ENCODE measurements at places on chromosomes 3 and 15. TPM values are rescaled to one million over a fixed set of nuclear protein-coding genes. Genes with fewer than 3 reads are reported as not detected.

PLXNA1 gene
- total RNA-seq, result 25.9 TPM

P2RY13 gene
- total RNA-seq, result 0.98 TPM

FAM174B gene
- total RNA-seq, result 20.6 TPM

SLC6A1 gene
- 0.29 TPM for total RNA-seq

KIF7 gene
- total RNA-seq, result 10.5 TPM

ZBED2 gene
- total RNA-seq, result not detected

PFN2 gene
- 49.8 TPM for total RNA-seq

TP63 gene
- 47.7 TPM for total RNA-seq

RHCG gene
- total RNA-seq, result 0.66 TPM

HGD gene
- not detected for total RNA-seq

GRCh38 chr3:155159301-155159700, 79.2 kb downstream of the MME start:
- H3K4me3 ChIP-seq, result no peak overlapping the region
- H3K27me3 ChIP-seq, result no peaks in the 10 kb centered on the region
- H3K4me1 ChIP-seq, result no peaks in the 10 kb centered on the region
- no peak overlapping the region for H3K27ac ChIP-seq

- no peaks in the 10 kb centered on the region for H3K4me1 ChIP-seq
- H3K27ac ChIP-seq, result no peak overlapping the region
- H3K36me3 ChIP-seq, result no peaks in the 10 kb centered on the region
- DNase-seq, result no peak
These were observed 121.0 kb upstream of the MBNL1 start for GRCh38 chr3:152147748-152148147.

DNA sequence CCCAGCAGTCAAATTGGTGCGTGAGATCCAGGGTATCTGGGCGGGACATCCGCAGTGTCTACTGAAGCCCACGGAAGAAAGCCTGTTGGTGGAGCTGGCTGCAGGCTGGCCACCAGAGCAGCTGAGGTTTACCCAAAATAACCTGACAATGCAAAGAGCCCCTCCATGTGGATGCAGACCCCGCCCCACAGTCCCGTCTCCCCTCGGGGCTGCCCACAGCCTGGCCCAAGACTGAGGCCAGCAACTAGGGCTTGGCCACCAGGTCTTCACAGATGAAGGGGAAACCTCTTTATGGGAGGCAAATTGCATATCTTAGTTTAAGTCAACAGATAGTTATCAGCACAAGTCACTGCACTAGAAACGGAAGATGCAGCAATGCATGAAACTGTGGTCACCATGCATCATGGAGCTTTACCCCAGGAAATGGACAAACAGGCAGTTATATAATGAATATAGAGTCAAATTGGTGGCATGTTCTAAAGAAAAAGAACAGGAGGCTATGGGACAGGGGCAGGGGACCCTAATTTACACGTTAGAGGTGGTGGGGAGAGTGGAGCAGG, 86.3 kb downstream of the ARNT2 start:
- no peaks in the 10 kb centered on the region for H3K27me3 ChIP-seq
- no peaks in the 10 kb centered on the region for H3K4me1 ChIP-seq

DNA sequence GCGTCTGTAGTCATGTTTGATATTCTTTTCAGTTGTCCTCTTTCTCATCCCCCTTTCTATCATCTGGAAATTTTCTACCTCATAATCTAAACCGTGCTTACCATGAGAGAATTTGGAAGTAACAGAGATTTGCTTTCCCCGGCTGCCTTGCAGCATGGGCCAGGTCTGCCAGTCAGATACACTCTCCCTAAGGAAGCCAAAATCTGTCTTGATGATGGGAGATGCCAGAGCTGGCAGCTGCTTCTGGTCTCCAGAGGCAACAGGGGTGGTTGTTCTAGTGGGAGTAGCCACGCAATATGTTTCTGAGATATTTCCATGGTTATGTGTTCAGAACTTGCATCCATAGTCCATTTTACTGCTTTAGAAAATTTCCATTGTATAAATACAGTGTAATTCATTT, 218.9 kb upstream of the RORA start:
- H3K4me3 ChIP-seq, result no peak overlapping the region
- H3K4me1 ChIP-seq, result no peaks in the 10 kb centered on the region
- H3K36me3 ChIP-seq, result no peaks in the 10 kb centered on the region
- no peak overlapping the region for H3K27ac ChIP-seq

DNA sequence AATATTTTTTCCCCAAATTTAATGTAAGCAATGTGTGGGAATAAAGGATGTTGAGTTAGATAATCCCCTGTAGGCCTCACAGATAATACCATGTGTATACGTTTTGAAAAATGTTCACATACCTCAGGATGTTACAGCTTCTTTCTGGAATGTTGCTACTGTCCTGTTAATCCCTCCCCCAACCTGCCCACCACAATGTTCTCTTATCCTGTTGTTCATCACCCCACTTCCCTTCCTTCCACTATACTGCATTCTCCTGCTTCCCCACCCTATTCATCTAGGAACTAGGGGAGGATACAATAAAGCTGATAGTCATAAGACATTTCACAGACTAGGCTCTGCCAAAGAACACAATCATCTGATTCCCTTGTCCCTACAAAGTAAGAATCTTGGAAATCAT, 92.1 kb downstream of the IGF2BP2 start:
- DNase-seq, result no peak
- no peaks in the 10 kb centered on the region for H3K4me1 ChIP-seq
- no peaks in the 10 kb centered on the region for H3K36me3 ChIP-seq
- no peaks in the 10 kb centered on the region for H3K27me3 ChIP-seq
- H3K27ac ChIP-seq, result no peak overlapping the region

- H3K27me3 ChIP-seq, result no peaks in the 10 kb centered on the region
- no peaks in the 10 kb centered on the region for H3K36me3 ChIP-seq
- H3K27ac ChIP-seq, result no peak overlapping the region
- DNase-seq, result no peak
- H3K4me1 ChIP-seq, result no peaks in the 10 kb centered on the region
- no peak overlapping the region for H3K4me3 ChIP-seq
These were observed 15.2 kb upstream of the RTP2 start for GRCh38 chr3:187717572-187717971.

DNA sequence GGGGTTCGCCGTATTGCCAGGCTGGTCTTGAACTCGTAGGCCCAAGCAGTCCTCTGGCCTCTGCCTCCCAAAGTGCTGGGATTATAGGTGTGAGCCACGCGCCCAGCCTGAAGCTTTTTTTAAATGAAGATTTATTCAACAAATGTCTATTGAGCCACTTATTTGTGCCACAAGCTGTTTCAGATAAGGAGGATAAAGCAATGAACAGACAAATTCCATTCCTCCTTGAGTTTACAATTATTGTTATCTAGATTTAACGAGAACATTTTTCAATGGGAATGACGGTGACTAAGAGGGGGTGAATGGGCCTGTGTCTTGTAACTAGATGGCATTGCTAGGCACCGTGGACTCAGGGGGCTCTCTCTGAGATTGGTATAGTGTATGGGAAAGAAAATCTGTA, 10.2 kb downstream of the PPARG start:
- no peaks in the 10 kb centered on the region for H3K36me3 ChIP-seq
- DNase-seq, result no peak
- no peaks in the 10 kb centered on the region for H3K4me1 ChIP-seq
- H3K4me3 ChIP-seq, result no peak overlapping the region

- no peak overlapping the region for H3K4me3 ChIP-seq
- H3K4me1 ChIP-seq, result no peaks in the 10 kb centered on the region
- H3K36me3 ChIP-seq, result no peaks in the 10 kb centered on the region
- no peak for DNase-seq
- no peaks in the 10 kb centered on the region for H3K27me3 ChIP-seq
These were observed 210.5 kb downstream of the DTWD1 start for GRCh38 chr15:49831206-49831965.

DNA sequence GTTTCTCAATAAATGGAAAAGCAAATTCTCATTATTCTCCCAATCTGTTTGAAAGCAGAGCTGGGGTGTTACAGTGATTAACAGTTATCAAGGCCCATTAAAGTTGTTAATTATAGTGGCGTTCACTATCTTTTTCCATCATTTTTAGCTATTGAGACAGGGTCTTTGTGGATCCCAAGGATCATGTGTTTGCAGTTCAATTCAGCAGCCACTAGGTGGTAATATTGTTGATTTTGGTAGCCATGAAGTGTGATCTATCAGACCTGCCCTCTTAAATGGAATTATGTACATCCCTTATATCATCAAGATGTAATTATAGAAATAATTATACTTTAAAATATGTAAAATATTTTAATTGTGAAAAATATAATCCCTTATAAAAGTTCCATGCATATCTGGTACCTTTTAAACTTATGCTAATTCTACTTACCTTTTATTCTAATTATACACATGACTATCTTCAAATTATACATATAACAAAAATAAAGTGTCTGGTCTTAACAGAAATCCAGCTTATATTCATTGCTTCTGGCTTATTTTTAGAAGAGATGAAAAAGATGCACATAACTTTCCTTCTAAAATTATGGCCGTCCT, 126.4 kb downstream of the GREM1 start:
- no peak overlapping the region for H3K27ac ChIP-seq
- H3K4me1 ChIP-seq, result no peaks in the 10 kb centered on the region
- DNase-seq, result no peak
- no peak overlapping the region for H3K4me3 ChIP-seq

GRCh38 chr15:74884428-74885223, 5.2 kb upstream of the MPI start:
- no peaks in the 10 kb centered on the region for H3K27me3 ChIP-seq
- DNase-seq, result no peak
- no peak overlapping the region for H3K4me3 ChIP-seq

GRCh38 chr3:152511904-152512303, 243.2 kb downstream of the MBNL1 start:
- no peak overlapping the region for H3K4me3 ChIP-seq
- H3K4me1 ChIP-seq, result no peaks in the 10 kb centered on the region
- DNase-seq, result no peak
- H3K36me3 ChIP-seq, result no peaks in the 10 kb centered on the region

DNA sequence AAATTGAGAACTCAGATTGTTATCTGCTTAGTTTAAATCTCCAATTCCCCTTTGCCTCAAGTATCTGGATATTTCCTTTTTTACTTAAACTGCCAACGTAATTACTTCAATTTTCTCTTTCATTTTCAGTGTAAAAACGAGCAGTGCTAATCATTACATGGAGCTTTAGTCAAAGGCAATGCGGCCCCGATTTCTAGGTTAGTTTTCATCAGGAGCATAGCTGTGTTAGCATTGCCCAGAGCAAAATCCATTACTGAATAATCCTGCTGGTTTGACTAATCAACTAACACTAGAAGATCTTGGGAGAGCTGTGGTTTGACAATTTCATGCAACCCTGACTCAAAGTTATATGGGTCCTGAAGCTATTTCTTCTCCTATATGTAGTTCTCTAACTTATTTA, 46.2 kb downstream of the ZPLD1 start:
- H3K4me1 ChIP-seq, result no peaks in the 10 kb centered on the region
- no peaks in the 10 kb centered on the region for H3K36me3 ChIP-seq
- DNase-seq, result no peak
- peak overlapping the region; percentile 43 for H3K27ac ChIP-seq

DNA sequence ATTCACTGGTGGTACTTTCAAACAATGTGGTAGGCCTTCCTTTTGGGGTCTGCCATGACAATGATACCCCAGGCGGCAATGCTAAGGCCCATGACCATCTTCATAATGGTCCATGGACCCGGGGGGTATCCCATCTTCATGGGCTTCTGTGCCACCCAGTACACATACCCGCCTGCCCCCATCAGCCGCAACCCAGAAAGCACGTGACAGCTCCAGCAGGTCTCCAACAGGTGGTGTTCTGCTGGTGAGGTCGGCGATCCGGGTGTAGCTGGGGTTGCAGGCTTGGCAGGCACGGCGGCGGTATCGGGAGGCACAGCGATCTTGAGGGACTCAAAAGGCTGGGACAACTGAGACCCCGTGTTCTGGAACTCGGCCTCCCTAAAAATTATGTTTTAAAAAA, 214.5 kb downstream of the SNRPN start:
- H3K27me3 ChIP-seq, result no peaks in the 10 kb centered on the region
- no peaks in the 10 kb centered on the region for H3K36me3 ChIP-seq
- no peak overlapping the region for H3K4me3 ChIP-seq
- DNase-seq, result peak; percentile 37
- H3K4me1 ChIP-seq, result no peaks in the 10 kb centered on the region

DNA sequence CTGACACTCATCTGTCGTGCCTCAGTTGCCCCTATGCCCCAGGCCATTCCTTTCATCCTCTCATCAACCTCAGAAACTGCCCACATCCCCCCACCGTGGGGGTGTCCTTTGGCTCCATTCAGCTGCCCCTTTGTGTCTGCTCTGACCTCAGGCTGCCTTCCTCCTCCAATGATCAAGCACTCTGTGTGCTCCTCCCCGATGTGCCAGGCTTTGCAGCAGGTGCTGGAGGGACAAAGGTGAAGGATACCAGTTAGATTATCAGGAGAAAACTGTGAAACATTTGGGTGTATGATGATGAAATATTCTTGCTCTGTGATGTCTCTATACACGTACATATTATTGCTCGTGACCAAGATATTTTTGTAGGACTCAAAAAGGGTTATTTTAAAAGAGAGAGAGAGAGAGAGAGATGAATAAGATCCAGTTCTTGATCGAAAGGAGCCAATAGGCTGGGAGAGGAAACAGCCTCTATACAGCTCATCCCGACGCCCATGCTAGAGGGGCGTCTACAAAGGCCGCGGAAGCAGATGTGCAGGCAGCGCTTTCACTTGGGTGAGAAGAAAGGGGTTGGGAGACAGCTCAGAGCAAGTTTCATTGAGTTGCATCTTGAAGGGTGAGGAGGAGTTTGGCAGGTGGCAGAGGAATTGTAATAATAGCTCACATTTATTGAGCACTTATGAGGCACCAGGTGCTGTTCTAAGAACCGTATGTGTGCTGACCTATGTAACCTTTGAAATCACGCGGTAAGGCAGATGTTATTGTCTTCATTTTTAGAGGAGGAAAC, 28.3 kb upstream of the ADCY5 start:
- H3K36me3 ChIP-seq, result no peaks in the 10 kb centered on the region
- no peak overlapping the region for H3K27ac ChIP-seq
- no peak overlapping the region for H3K4me3 ChIP-seq
- no peaks in the 10 kb centered on the region for H3K27me3 ChIP-seq

- H3K27ac ChIP-seq, result peak overlapping the region; percentile 60
- H3K36me3 ChIP-seq, result no peaks in the 10 kb centered on the region
- peaks cover 3% of the 10 kb centered on the region for H3K4me1 ChIP-seq
- H3K4me3 ChIP-seq, result no peak overlapping the region
- DNase-seq, result peak; percentile 74
- H3K27me3 ChIP-seq, result no peaks in the 10 kb centered on the region
These were observed 126.7 kb downstream of the MYLK start for GRCh38 chr3:123757281-123757940.

GRCh38 chr3:71436337-71436736, 147.2 kb downstream of the FOXP1 start:
- no peak overlapping the region for H3K4me3 ChIP-seq
- no peak for DNase-seq

GRCh38 chr3:171099911-171100310, 73.4 kb upstream of the SLC2A2 start:
- no peaks in the 10 kb centered on the region for H3K4me1 ChIP-seq
- no peak overlapping the region for H3K27ac ChIP-seq
- H3K27me3 ChIP-seq, result no peaks in the 10 kb centered on the region
- H3K36me3 ChIP-seq, result no peaks in the 10 kb centered on the region

Data from breast epithelium (tissue), 4 donors.